Stimulated activated CD8-positive, alpha-beta memory T cell treated with anti-CD3 and anti-CD28 coated beads, Interleukin-4, amount 100 ng/mL, for 1 hour (primary cell): ENCODE measurements at places on chromosomes 12 and 14.
A peak's percentile ranks its signal among the peaks of the same experiment; 100 is the strongest.

DNA sequence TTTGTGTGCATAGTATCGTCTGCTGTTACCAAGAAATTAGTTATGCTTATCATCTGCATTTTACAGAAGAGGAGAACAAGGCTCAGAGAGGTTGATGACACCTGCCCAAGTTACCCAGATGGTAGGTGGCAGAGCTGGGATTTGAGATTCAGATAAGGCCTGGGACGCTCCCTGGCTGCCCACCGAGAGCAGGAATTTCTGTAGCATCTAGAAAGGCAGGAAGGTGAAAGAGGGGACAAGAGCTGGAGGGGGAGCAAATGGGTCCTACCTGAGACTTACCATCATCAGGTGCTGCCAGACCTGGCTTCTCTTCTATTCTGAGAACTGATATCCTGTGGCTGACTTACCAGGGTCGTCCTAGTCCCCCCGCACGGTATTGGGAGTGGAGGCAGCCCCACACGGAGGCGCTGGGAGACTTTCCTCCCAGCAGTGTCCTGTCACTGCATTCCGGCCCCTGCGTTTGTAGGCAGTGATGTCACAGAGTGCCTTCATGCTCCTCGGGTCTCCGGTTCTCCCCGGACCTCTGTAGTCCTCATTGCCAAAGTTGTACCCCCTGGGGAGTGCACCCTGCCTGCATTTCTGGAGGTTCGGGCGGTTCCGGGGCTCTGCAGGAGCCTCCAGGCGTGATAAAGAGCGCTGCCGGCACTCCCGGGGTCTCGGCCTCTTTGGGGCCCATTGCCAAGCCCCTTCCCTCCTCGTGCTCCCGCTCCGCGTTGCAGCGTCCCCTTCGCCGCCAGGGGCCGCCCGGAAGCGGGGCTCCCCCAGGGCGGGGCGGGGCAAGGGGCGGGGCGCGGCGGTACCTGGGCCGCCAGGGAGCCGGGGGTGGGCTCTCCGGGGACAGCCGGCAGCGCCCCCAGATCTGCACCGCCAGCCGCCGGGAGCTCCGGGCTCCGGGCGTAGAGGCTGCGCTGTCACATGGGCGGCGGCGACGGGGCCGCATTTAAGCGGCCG lies at the start of gene CABP1:
TSS of gene CABP1 (plus strand) at position 856 of the 951 bp plus-strand sequence. CDS start at position 916, 60 bp downstream.
- DNase-seq: peak; percentile 49

GRCh38 chr12:32897687-32898573 lies 1.4 kb upstream of the PKP2 start:
- DNase-seq: no peak

DNA sequence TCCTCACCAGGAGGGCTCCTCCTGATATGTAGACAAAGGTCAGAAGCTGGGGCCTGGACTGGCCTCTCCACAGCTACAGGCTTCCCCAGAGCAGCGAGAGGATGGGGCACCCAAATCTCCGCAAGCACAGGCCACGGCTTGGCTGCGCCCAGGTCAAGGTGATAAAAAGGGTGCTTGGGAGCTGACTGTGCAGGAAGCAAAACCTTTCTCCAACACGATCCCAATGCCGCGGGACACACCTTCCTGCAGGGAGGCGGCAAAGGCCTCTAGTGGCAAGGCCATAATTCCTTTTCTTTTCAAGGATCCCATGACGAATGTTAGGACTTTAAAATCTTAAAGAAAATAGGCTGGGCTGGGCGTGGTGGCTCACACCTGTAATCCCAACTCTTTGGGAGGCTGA lies 13.6 kb downstream of the ITPK1 start:
- DNase-seq: no peak

DNA sequence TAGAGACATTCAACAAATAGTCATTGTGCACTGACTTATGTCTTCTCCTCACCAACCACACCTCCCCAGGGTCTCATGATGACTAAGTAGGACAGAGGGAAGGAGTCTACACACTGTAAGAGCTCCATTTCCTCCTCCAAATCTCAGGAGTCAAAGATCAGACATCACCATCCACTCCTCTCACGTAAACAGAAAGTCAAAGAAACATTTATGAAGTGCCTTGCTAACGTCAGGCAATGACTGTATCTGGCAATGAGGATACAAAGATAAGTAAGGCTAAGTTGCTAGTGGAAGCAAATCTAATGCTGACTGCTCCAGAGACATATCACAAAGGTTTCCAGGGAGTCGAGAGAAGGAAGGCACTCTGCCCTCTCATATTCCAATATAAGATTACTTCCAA lies 88.9 kb downstream of the SLC2A13 start:
- no peak for DNase-seq

DNA sequence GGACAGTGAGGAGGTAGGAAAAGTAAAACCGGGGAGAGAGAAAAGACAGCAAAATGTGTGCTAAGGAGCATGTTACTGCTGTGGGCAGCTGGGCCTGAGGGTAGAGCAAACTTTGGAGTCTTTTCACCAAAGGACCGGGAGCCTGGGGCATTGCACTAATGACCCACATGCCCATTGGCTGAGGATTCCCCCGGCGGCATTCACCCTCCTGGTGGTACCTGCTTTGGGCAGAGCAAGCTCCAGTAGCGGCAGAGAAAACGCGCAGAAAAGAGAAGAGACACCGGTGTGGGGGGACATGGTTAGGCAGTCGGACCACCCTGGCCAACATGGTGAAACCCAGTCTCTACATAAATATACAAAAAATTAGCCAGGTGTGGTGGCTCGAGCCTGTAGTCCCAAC lies 83.4 kb upstream of the ESRRB start:
- DNase-seq: no peak

DNA sequence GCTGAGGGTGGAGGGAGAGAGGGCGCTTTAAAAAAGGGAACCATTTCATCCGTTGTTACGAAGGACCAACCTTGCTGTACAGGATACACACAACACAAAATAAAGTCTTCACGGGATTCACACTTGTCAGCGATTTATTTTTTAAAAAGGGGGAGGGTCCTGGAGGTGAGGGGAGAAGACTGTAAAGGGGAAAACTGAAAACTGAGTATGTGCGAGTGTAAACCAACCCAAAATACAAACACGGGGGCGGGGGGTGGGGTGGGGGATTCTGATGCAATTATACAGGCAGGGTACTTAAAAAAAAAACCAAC lies 499 bp upstream of the PRKAG1 start:
- no peak for DNase-seq

- DNase-seq: no peak
These were observed 135.6 kb downstream of the BCL11B start for GRCh38 chr14:99136401-99136800.

- DNase-seq: no peak
These were observed 21.1 kb upstream of the LGALS3 start for GRCh38 chr14:55107766-55108554.

DNA sequence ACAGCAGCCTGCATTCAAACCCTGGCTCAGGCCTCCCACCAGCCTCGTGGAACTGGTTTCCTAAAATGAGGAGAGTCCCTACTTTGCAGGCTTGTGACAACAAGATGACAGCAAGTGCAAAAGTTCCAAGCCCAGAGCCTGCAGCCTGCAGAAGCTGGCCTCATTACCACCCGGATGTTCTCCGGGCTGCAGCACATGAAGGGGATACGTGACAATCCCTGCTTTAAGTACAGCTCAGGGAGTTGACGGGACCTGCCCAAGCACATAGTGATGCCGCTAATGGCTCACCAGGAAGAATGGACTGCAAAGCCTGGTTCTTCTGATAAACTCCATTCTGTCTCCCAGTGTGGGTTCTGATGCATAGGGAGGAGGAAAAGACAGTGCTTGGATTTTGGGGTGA lies 15.0 kb downstream of the SSH1 start:
- DNase-seq: no peak

GRCh38 chr12:75479963-75480461 lies 543 bp upstream of the GLIPR1 start:
- DNase-seq: no peak

GRCh38 chr12:3651585-3652424 lies 101.1 kb downstream of the CRACR2A start:
- DNase-seq: no peak
